ENCODE measurements at places on chromosomes 11 and 22.

- peak; percentile 14 for DNase-seq
Measured at GRCh38 chr22:29744902-29745301, 21.9 kb downstream of the ZMAT5 start.

- no peak for DNase-seq
Measured at GRCh38 chr22:29380856-29381255, 7.5 kb downstream of the AP1B1 start.

- DNase-seq = no peak
Measured at GRCh38 chr11:2869134-2869526, 16.4 kb downstream of the CDKN1C start.

DNA sequence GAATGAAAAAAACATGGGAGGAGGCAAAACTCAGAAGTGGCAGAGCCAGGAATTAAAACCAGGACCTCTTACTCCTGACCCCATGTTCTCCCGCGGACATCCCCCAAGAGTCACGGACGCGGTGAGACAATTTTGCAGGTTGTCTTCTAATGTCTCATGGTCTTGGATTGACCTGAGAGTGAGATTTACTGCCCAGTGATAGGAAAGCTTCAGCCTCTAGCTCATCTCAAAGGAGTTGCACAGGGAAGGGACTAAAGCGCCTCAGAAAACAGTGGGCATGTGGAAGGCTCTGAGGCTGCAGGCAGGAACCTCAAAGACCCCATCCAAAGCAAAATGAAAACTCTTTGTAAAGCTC, 197.4 kb downstream of the ADAMTS15 start:
- no peak for DNase-seq

DNA sequence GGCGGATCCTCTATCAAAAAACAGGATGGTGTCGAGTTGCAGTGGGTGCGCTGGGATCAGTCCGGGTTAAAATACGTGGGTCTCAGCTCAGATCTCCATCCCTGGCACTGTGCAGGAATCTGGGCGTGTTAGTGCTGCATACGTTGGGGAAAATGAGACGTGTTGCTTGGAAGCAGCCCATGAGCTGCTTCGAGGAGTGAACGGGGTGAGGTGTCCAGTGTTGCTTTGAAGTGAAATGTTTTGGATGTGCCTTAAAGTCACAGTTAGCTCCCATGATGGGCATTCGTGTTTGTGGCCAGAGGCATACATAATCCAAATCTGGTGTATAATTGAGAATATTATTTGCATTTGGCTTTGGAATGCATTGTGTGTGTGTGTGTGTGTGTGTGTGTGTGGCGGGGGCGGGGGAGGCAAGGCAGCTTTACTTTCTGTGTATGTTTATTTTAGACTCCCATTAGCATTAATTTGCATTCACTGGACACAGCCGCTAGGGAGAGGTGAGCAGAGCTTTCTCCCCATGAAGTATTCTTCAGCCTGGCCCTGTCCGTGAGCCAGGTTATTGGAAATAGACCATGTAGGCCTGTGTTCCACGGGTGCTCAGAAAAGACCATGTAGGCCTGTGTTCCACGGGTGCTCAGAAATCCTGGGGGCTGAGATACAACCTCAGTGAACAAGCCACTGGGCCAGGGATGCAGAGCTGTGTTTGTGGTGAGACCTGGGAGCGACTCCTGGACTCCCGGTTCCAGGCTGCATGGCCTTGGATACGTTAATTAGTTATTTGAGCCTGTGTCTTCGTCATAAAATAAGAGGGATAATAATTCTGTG, 134.6 kb downstream of the ST3GAL4 start:
- no peak for DNase-seq

DNA sequence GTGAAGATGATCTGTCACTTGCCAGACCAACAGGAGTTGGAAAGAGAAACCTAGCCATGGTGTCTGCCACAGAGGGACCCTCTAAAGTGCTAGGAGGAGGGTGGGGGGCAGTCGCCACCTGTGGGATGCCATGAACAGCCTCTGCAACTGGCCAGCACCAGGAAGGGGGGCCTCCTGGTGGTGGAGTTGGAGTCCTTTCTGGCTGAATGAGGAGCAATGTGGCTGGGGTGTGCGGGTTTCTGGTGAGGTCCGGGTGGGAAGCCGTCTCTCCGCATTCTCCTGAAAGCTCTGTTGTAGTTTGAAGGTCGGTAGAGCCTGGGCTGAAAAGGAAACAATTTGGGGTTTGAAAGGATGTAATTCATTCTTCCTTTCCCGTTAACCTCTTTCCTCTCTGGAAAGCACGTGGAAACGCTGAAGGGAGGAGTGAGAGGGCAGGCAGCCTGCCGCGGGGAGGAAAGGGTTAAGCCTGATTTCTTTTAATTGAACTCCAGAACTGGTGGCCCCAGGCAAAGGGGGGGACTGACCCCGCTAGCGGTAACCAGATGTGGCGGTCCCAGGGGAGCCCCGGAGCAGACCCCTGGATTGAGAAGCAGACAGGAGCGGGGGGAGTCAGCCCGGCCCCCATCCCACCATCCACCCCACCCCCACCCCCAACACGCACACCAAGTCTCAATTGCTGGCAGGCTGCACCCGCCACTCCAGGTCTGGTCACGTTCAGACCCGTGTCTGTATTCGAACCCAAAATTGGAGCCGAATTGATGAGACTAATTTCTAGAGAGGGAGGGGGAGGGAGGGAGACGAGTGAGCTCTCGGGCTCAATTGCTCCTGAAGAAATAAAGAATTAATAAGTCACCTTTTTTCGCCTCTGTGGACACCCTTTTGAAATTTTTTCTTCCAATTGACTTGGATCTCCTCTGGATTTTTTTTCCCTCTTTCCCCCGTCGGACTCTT, 1.8 kb upstream of the FLI1 start:
- DNase-seq = no peak

DNA sequence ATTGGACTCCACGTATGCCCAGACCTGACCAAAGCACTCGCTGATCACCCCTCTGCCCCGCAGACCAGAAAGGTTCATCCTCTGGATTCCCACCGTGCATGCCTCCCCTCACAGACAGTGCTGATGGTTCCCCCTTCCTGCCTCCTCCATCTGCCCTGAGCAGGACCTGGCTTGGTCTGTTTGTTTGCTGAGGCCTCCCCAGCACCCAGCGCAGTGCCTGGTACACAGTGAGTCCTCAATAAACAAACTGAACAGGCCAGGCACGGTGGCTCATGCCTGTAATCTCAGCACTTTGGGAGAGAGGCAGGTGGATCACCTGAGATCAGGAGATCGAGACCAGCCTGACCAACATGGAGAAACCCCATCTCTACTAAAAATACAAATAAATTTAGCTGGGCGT, 23.7 kb upstream of the RPS3 start:
- no peak for DNase-seq

DNA sequence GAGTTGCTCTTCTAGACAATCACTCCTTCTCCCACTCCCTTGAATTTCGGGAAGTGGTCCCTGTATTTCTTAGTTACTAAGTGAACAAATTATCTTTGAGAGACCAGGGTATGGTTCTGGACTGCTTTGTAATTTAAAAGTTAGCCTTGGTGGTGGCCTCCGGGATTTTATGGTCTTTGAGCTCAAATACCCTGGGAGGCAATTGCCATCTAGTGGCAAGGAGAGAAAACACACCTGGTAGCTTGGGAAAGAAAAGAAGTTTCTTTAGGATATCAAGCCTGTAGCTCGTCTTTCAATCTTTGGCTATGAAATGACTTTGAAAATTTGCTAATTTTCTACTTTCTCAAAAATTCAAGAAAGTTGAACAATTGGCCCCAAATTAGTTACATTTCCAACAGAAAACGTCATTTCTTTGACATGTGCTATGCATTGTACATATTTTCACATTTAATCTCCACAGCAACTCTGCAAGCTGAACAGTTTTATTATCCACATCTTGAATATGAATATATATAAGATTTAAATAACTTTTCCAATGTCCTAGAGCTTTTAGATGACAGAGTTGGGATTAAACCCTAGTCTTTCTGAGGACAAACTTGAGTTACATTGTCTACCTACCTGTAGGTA, 39.1 kb downstream of the MMP27 start:
- peak; percentile 61 for DNase-seq

DNA sequence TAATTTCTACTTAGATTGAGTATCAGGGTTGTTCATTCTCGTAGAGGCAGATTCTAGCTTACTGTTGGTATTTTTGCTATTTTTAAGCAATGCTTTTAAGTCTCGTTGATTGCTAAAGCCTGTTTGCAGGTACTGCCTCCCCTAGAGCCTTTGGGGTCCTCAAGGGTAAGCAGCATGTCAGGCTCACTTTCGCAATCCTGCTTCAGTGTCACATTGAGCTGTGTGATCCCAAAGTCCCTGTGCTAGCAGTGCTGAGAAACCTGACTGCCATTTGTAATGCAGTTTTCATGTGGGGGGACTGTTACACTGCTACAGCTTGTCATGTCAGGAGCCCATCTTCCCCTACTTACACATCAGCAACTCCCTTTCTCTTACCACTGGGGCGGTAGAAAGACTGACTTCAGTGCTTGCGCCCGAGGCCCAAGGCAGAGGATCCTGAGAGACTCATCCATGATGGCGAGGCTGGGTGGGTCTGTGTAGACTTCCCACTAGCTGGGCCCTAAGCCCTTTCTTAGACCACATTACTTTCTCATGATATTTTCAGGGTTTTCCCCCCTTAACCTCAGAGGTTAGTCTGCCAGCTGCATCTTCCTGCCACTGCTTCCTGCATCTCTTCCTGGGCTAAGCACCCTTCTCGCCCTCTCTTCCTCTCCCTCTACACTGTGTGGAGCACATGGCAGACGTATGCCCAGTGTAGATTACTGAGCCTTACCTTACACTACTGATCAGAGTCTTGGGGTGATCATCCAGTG, 40.8 kb upstream of the ST14 start:
- DNase-seq = no peak

GRCh38 chr11:72768581-72768980, 16.4 kb upstream of the ARAP1 start:
- no peak for DNase-seq

DNA sequence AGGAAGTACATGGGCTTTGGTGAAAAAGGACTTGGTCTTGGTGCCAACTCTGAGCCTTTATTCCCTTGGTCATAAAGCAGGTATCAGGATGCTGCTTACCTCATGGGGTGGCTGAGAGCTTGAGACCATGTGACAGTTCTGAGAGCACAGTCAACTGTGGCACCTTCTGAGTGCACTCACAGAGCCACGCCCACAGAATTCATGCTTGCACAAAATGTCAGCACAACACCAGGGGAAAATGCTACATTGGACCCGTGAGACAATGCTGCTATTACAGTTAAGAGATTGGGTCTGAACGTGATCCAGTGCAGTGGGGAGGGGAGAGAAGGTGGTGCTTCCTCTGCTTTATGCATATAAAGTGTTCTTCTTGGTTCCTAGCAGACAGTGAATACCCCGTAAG, 79.5 kb upstream of the SPON1 start:
- DNase-seq = no peak

DNA sequence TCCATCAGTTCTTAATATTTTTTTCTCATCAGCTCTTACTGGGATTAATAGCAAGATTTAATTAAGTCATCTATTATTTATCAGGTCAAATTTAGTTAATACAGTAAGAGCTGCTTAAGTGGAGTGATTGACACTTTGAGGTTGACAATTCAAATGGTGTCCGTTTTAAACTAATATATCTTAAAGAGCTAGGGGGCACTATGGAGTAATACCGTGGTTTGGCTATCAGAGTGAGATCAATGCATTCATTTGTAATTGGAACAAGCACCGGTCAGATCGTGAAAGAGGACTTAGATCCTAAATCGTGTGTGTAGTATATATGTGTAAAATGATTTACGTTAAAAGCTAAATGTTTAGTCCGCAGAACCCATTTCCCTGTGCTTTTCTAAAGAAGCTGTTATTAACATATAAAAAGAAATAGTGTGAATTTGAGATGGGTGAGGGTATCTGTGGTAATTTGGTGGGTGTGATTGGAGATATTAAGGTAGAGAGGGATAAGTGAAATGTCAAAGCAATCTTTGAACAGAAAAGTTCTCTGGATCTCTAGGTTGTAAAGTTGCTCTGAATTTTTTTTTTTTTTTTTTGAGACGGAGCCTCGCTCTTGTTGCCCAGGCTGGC, 2.3 kb downstream of the SIK2 start:
- peak; percentile 57 for DNase-seq

- peak; percentile 46 for DNase-seq
Measured at GRCh38 chr11:8070417-8071115, 10.4 kb upstream of the TUB start.

GRCh38 chr22:46068181-46068592, 82.1 kb upstream of the PPARA start:
- peak; percentile 31 for DNase-seq

DNA sequence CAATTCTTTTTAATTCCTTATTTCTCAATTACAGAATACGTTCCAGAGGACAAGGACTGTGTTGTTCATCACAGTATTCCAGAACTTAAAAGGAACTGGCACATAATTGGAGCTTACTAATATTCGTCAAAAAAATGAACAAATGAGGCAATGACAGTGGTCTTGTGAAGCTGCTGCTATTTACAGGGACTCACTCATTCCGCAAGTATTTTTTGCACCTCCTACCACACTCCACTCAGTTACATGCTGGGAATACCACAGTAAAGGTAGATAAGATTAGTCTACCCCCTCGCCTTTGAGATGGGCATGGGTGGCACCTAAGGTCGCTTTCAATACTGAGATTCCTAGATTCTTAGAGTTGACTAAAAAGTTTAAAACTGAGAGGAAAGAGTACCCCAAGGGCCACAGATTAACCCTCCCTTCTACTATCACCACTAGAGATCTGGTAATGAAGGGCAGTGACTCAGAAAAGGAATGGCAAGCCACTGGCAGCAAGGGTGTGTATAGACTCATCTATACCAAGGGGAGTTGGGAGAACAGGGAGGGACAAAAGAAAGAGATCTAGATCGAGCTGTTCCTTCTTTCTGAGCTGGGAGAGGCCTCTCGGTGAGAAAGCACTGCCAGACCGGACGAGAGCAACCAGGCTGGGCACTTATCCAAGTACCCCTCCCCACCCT, 85.0 kb downstream of the RPL27A start:
- peak; percentile 17 for DNase-seq

- peak; percentile 77 for DNase-seq
Measured at GRCh38 chr22:24894998-24895397, 51.5 kb downstream of the LHFPL7 start.

DNA sequence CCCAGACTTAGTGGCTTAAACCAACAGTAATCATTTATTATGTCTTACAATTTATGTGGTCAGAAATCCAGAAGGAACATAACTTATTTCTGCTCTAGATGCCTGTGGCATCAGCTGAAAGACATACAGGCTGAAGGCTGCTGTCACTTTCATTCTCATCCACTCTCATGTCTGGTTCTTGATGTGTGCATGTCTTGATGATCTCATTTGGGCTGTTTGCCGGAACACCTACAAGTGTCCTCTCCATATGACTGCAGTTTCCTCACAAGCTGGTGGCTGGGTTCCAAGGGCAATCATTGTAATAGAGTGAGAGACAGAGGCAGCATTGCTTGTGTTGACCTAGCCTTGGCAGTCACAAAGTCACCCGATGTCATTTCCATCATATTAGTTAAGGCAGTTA, 1375.9 kb upstream of the RAG2 start:
- DNase-seq = peak; percentile 16

- no peak for DNase-seq
Measured at GRCh38 chr11:34030382-34030781, 21.1 kb upstream of the CAPRIN1 start.

DNA sequence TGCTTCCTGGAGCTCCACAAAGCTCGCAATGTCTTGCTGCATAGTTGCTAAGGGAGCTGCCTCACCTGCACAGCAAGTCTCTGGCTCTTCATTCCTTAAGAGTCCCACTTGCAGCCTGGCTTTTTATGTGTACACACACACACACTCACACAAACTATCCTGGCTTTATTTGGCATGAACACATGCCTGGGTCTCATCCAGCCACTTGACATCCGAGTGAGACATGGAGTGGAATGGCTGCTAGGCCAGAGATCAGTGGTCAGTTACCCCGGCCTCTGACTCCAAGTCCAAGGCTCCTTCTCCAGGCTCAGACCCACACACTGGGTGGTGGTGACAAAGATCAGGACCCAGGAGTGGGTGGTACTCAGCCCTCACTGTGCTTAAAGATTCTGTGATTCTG, 37.9 kb upstream of the CLTCL1 start:
- no peak for DNase-seq

Measured in astrocyte of the spinal cord (primary cell).